ENCODE measurements at places on chromosomes 6 and 20. TPM values are rescaled to one million over a fixed set of nuclear protein-coding genes. Genes with fewer than 3 reads are reported as not detected.

The NTSR1 gene
- 0.10 TPM for total RNA-seq

DNA sequence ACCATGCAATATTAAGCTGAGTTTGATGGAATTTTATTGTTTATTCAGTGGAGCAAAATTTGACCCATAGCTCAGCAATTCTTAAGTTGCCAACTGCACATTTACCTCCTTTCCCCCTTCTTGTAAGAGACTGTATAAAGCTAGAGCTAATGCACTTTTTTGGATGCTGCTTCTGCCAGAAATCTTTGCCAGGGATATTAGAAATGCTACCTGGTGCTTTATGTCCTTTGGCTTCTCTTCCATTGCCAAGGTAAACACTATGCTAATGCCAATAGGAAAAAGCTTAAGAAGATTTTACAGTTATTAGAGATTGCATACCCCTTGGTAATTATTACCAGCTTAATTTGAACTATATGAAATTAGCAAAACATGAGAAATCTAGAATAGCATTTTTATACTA lies 79.0 kb upstream of the OGFRL1 start:
- DNase-seq, result no peak

The AMD1 gene
- total RNA-seq, result 79.7 TPM

The NDUFAF4 gene
- 10.6 TPM for total RNA-seq

The FBXO5 gene
- 11.4 TPM for total RNA-seq

GRCh38 chr6:88544986-88545612 lies 379.0 kb upstream of the CNR1 start:
- no peak for DNase-seq

The SLC26A8 gene
- total RNA-seq, result 0.20 TPM

DNA sequence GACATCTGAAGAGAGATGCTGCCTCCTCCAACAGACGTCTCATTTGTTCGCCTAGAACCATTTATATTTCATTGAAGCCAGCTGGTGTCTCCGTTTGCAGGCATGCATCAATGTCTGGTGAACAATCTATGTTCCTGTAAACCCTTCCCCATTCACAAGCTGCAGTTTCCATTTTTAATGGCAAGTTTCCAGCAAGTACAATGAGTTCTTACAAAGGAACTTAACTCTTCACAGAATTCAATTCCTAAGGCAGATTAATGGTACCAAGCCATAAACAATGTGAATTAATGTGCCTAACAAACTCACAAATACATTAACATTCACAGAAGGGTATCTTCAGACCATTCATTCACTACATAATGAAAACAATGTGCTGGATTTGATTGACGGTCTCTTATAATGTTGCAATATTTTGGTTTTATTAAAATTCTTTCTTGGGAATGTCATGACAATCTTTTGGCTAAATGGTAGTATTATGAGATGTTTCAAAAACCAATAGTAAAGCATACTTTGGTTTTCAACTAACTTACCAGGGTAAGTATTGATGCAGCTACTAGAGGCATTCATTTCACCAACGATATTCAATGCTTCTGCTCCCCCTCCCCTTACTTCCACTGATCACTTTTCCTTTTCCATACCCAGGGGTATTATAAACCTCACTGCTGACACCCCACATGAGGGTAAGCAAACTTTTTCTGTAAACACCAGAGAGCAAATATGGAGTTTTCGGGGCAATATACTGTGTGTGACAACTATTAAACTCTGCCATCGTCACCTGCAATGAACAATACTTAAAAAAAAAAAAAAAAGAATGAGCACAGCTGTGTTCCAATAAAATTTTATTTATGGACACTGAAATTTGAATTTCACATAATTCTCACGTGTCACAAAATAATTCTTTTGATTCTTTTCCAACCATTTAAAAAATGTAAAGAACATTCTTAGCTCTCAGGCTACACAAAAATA lies 4.2 kb downstream of the AKIRIN2 start:
- DNase-seq, result peak; percentile 93

DNA sequence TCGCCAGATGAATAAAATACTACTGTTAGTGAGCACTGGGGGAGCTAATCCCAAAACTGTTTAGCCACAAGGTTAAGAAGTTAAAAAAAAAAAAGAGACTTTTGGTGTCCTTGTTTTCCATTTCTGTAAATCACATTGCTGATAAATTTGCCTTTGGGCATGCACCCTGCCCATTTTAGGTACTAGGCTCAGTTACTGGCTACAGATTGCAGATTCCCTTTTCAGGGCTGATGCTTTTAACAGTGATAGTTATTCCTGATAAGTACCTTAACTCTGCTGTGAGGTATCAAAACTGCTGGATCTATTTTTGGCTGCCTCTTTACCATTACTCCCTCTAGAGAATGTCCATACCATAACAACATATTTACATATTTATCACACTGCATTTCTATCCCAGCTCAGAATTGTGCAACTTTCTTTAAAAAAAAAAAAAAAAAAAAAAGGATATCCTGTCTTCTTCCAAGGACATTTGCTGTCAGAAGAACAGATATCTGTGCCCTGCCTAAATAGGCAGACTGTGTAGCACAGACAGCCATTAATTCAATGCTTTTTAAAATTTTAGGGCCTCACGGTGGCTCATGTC lies 94.5 kb downstream of the SSR1 start:
- no peak for DNase-seq

DNA sequence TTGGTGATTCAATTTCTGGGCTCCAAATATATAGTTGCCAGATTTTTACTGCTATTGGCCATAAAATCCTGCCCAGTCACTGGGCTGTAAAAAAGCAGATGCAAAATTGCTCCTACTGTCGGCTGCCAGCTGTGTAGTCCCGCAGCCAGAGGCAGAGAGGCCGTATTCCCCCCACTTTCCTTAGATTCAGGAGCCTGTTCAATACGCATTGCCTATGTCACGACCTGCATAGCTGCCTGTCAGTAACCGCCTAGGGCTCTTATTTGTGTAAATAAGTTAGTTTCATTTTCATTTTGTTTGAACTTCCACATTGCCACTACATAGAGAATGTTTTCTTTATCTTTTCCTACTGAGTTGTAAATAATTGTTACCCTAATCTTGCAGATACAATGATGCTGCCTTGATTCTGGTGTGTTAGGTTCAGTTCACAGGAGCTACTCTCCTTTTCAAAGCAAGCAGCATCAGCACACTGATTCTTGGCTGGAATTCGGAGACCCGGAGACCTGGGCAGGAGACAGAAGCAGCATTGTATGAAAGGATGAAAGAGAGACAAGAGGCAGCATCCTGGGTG lies 46.0 kb upstream of the UST start:
- DNase-seq, result peak; percentile 22

DNA sequence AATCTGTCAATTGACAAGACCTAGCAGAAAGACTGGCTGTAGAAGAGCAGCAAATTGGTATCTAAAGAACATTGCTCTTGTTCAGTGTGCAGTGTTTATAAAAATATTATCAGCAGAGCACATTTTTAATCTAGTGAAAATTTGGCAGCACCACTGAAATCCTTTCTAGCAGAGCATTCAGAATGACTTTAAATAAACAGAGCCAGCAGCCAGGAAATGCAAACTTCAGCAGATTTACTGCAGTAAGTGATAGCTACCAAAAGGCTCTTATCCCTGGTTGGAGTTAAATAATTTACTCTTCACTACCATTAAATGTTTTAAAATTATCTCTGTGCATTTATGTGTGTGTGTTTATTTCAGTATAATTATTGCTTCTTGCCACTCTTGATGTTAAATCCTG lies 590.9 kb upstream of the CITED2 start:
- peak; percentile 30 for DNase-seq

The LAMA4 gene
- 249 TPM for total RNA-seq

The GPX5 gene
- total RNA-seq, result not detected

DNA sequence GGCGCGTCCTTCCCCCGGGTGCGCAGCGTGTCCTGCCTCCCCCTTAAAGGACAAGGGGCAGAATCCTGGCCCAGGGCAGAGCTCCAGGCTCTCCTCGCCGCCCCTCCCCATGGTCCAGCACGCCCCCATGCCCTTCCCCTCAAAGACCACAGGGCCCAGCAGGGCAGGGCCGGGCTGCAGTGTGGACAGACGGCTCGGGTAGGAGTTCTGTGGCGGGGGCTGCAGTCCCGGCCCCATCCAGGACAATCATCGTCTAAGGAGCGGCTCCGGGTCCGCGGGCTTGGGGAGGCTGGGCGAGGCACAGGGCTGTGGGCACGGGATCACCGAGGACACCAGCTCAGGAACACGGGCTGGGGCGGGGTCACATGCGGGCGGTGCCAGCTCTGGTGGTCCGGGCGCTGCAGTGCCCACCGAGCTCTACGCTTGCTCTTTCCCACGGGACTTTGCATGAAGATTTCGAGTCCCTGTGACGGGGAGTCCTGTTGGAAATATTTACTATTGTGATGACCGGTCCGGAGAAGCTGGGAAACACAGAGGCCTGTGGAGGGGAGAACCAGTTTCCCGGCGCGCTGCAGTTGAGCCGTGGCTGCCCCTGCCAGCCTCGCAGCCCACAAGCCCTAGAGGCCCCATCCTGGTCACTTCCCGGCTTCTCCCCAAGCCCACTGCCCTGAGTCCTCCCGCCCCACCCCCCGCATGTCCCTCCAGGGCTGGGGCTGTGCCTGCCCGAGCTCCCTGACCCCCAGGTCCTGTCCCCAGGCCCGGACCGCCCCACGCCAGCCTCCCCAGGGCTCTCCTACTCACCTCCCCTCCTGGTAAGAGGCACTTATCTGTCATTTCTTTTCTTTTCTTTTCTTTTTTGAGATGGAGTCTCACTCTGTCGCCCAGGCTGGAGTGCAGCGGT lies 20.6 kb downstream of the SLC17A9 start:
- DNase-seq, result no peak

The OR2J3 gene
- not detected for total RNA-seq

DNA sequence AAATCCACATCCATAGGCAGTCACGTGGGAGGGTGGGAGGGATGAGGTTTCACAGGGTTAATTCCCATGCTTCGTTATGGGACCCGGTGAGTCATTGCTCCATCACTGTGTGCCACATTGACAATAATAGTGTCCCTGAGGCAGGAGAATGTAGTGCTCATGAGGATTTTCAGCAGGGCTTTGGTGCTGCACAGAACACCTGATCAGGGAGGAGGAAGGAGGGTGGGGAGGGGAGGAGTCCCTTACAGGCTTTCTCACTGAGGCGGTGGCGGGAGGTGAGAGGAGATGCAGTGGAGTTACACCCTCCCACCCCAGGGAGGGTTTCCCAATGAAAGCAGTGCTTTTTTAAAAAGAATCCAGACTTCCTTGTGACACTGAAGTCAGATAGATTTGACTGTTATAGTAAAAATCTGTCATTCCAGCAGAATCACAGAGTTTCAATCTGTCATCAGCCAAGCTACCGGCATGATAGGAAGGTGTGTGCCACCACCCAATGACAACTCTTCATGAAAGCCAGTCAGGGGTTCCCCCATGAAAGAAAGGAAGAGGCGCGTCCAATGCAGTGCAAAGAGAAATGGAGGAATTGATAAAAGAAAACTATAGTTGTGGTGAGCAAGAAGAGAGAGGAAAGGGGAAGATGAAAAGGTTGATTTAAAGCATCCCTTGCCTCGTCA lies 144.8 kb downstream of the TBC1D7 start:
- no peak for DNase-seq

DNA sequence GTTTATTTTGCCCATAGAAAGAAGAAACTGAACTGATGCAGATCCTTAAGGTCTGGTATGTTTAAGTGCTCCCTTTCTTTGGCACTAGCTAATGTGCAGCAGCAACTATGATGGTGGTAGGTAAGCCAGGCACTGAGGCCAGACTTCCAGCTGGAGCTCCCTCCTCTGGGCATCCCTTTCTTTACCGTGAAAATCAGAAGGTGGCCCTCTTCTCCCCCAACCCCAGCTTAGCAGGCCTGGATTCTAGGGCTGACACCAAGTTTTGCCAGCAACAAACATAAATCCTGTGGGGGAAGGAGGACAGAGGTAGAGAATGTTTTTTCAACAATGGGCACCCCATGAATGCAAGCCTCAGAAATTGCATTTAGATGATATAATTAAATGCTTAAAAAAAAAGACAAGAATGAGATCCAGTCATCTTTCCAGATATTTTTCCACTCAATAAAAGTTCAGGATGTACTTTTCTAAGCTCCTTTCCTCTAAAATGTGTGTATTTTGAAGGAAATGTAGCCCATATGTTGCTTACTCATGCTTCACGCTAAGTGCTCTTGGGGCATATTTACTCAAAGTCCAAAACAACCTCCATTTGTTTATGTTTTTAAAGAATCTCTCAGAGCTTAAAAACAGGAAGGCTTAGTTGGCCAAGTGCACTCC lies 123.9 kb upstream of the NXT1 start:
- DNase-seq, result no peak

- DNase-seq, result no peak
Measured at GRCh38 chr6:163383912-163384311, 30.6 kb upstream of the QKI start.

DNA sequence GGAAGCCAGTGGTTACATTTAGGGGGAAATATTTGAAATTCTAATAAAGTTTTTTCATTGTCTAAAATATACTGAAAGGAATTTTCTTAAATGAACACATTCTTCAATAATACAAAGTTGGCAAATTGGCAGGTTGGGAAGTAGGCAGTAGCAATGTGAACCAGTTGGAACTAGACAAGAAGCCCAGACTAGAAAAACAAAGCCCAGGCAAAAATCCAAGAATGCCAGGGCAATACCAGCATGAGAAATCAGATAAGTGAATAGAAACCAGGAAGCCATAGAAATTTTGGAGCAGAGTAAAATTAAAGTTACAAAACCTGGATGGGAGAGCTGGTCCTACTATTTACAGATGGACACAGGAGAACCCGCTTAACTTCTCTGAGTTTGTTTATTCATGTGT lies 52.2 kb downstream of the TPBG start:
- DNase-seq, result no peak

- DNase-seq, result no peak
Measured at GRCh38 chr6:139932671-139933070, 558.2 kb upstream of the CITED2 start.

GRCh38 chr6:21270636-21271201 lies 322.8 kb upstream of the SOX4 start:
- no peak for DNase-seq

GRCh38 chr6:34852406-34853085 lies 35.3 kb downstream of the TAF11 start:
- no peak for DNase-seq

GRCh38 chr6:6881438-6882225 lies 226.1 kb upstream of the RREB1 start:
- no peak for DNase-seq

The TBX18 gene
- total RNA-seq, result 33.5 TPM
